ENCODE measurements at places on chromosomes 3 and 15.

DNA sequence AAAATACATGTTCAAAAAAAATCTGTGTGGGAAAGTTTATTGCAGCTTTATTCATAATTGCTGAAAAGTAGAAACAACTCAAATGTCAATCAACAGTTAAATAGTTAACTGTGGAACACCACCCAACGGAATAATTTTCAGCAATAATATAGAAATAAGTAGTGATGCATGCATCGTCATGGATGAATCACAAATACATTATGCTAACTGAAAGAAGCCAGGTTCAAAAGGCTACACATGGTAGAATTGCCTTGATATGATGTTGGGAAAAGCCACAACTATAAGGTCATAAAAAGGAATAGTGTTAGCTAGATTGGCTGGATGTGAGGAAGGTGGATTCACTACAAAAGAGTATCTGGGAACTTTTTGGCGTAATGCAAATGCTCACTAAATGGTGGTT, 82.0 kb downstream of the GMNC start:
- no peak for DNase-seq

DNA sequence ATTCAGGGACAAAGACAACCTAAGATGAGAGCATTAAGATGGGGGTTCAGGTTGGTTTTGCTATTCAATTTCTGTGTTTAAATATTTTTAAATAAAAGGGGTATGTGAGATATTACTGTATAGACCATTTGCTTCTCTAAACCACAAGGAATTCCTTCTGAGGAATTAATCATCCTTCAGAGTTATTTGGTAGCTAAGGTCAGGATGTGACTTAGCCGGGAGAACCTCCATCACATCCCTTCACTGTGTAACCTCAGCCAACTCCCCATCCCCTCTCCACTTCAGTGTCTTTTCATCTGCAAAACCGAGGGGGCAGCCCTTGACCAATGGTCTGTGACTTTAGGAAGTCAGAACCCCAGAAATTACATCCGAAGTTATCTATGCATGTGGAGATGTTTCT, 48.7 kb upstream of the SKOR1 start:
- DNase-seq, result no peak

DNA sequence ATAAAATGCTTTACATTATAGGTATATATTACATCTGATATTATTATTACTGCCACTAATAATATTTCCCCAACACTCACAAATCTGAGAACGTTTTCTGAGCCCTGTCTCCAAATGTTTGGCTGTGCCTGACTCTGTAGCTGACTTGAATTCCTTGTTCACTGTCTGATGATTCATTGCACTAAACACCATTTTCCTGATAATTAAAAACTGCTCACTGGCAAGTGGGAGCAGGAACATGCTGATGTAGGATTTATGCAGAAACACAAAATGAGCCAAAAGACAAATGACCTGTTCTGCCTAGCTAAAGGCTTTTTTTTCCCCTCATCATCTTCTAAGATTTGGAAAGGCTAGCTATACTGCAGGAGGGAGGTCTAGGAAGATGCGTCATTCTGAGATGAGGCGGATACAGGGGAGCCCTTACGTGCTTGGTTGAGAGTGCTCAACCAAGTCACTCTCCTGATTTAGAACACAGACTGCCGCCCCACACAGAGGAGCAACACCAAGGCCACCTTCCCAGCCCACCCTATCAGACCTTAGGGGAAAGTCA, 380.7 kb downstream of the EPHB1 start:
- no peak for DNase-seq

- DNase-seq, result no peak
Observed at GRCh38 chr15:92714077-92714476, 58.5 kb upstream of the FAM174B start.

DNA sequence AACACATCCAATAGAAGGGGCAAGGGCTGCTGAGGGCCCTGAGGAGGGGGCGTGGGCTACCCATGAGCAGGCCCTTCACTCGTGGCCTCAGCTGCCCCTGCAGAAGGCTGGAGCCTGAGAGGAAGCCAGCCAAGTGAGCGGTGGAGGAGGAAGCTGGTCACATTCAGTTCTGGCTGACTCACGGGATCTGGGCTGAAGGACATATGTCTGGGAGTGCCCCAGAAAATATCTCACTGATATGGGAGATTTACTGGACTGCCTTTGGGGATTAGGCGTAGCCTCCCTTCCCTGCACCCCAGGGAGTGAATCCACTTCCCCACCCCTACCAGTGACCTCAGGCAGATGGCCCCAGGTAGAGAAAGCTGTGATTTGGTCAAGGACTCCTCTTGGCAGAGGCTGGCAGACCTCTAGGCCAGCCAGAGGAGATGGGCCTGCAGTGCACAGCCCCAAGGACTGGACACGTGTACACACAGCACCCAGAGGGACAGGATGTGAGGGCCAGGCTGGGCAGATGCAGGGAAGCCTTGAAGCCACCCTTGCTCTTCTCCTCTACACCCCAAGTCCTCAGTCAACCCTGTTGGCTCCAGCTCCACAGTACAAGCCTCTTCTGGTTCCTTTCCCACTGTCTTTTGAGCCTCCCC, 14.2 kb upstream of the ANKDD1A start:
- DNase-seq, result peak; percentile 64

DNA sequence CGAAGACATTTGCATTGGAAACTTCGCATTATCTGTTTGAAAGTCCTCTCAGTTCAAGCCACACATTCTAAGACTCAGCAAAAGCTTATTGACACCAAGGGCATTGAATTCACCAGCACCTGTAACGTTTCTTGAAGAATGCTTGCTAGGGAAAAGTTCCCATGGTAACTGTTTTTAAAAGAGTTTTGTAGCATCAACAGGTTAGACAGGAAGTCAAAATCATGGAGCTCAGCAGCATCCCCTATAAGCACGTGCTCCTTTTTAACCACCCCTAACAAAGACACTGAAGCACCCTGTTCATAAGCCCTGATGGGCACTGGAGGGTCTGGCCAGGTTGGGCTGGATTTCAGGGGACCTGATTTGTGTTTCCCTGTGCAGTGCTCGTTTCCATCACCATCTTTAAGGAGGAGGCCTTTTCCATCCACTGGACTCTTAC, 229.7 kb upstream of the BHLHE40 start:
- DNase-seq, result no peak

DNA sequence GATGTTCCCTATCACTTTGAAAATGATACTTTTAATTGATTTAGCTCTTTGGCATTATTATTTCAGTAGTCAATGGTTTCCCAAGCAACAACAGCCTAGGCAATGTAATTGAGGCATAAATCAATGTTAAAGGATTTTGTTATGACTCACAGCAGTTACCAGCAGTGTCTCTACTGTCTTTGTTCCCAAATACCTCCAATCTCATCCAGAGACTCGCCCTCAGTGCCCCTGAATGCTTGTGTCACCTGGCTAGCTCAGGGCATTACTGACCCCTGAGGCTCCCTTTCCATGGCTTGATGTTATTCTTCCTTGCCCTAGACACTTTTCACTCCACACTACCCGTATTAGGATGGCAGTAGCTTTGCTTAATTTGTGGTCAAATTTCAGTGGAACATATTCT, 227.2 kb downstream of the SQOR start:
- no peak for DNase-seq

- DNase-seq, result no peak
Observed at GRCh38 chr15:64858021-64858575, 16.4 kb downstream of the PLEKHO2 start.

DNA sequence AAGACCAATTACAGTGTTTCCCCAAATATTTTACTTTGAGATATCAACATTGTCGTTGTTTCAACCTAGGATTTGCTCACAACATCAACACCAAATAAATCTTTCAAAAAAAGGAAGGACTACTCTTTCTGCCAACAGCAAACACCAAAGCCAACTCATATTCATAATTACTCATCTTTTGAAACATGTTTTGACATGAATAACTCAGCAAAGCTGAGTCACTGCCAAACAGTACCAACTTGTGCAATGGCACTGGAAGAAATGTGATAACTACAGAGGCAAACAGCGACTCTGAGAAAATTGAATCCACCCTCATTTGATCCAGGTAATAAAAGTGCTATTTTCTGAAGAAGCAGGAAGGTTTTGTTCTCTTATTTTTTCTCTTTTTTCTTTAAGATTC, 67.2 kb downstream of the PEX5L start:
- DNase-seq, result peak; percentile 21

Data from OCI-M1 (cell line).